Pancreas (tissue), 10 donors: ENCODE measurements at places on chromosomes 7 and 10. TPM values are rescaled to one million over a fixed set of nuclear protein-coding genes. Genes with fewer than 3 reads are reported as not detected.

Gene C7orf25
- total RNA-seq = 3.9 TPM

Gene SLC26A5
- total RNA-seq = 0.14 TPM

Gene WNT8B
- total RNA-seq = 0.35 TPM

Gene WASHC2A
- 18.8 TPM for total RNA-seq

Gene ITGB8
- 28.5 TPM for total RNA-seq

Gene MSMB
- not detected for total RNA-seq

Gene SGCE
- 13.8 TPM for total RNA-seq

Gene PPP1R17
- total RNA-seq = not detected
